ENCODE measurements at places on chromosomes 1 and 21. TPM values are rescaled to one million over a fixed set of nuclear protein-coding genes. Genes with fewer than 3 reads are reported as not detected.

The NR1I3 gene
- total RNA-seq = not detected

The PLXNA2 gene
- total RNA-seq = not detected

The GJA4 gene
- not detected for total RNA-seq

The NID1 gene
- 0.14 TPM for total RNA-seq

The STPG1 gene
- 11.9 TPM for total RNA-seq

The APCS gene
- not detected for total RNA-seq

The FAM110D gene
- total RNA-seq = not detected

The GJC2 gene
- total RNA-seq = not detected

The NCF2 gene
- total RNA-seq = 8.7 TPM

The WDTC1 gene
- total RNA-seq = 21.9 TPM

The DNASE2B gene
- not detected for total RNA-seq

The HSPG2 gene
- 19.6 TPM for total RNA-seq

The LDLRAD2 gene
- not detected for total RNA-seq

The SYDE2 gene
- total RNA-seq = 2.9 TPM

The RHBG gene
- not detected for total RNA-seq

The CYP4X1 gene
- not detected for total RNA-seq

The OR2L5 gene
- not detected for total RNA-seq

The RWDD3 gene
- 10.5 TPM for total RNA-seq

The VANGL1 gene
- 3.4 TPM for total RNA-seq

The SPRR2B gene
- total RNA-seq = not detected

The BRINP2 gene
- total RNA-seq = not detected

The FCRL4 gene
- not detected for total RNA-seq

The ATXN7L2 gene
- 11.7 TPM for total RNA-seq

The VWA5B1 gene
- total RNA-seq = not detected

The OR2L3 gene
- not detected for total RNA-seq

The SPRR2E gene
- not detected for total RNA-seq

The ZNF593OS gene
- total RNA-seq = not detected

The CSF3R gene
- 0.41 TPM for total RNA-seq

The HOOK1 gene
- total RNA-seq = 15.2 TPM

The ERG gene
- not detected for total RNA-seq

The CLK2 gene
- total RNA-seq = 86.6 TPM

The RIMKLA gene
- total RNA-seq = 6.7 TPM

The MCOLN3 gene
- 0.23 TPM for total RNA-seq

The CITED4 gene
- 1.6 TPM for total RNA-seq

The CFHR1 gene
- total RNA-seq = not detected

The DNAJC28 gene
- total RNA-seq = 0.37 TPM

Data from activated CD4-positive, alpha-beta T cell treated with anti-CD3 and anti-CD28 coated beads for 36 hours (primary cell).